ENCODE measurements at places on chromosomes 1 and 21.

DNA sequence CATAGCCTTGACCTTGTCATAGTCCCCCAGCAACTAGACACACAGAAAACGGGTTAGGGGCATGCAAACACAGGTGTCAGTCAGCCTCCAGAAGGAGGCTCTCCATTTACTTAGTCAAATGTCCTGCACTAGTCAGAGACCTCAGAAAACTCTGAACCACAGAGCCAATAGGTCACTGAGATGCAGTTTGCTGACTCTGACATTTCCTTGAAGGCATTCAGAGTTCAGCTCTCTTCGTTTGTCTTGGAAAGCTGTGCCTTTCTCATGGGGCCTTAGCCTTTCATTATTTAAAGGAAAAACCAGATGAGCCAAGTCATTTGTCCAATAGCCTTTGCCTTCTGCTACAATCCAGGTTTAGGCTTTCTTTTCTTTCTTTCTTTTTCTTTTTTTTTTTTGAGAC lies 3.5 kb downstream of the OLFML2B start:
- DNase-seq: no peak

DNA sequence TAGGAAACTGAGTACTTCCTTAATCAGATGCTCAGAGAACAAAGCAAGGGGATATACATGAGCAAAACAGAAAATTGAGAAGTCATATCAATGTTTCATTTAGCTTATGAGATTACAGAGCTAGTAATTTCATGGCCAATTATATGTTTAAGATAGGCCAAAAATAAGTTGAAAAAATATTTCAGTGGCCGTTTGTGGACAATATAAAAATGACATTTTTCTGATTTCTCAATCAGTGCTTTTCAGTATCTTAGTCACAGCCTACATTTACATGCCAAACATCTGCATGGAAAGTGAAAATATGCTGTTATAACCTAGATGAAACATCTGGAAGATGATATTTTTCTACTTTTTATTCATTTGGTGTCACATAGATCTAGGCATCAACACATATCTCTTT lies 192.5 kb downstream of the HLX start:
- DNase-seq: no peak

GRCh38 chr1:34759503-34760357 lies at the start of gene GJB4:
TSS of gene GJB4 (plus strand) at chr1:34759740. CDS start at chr1:34761255, 1,515 bp downstream.
- DNase-seq: no peak

DNA sequence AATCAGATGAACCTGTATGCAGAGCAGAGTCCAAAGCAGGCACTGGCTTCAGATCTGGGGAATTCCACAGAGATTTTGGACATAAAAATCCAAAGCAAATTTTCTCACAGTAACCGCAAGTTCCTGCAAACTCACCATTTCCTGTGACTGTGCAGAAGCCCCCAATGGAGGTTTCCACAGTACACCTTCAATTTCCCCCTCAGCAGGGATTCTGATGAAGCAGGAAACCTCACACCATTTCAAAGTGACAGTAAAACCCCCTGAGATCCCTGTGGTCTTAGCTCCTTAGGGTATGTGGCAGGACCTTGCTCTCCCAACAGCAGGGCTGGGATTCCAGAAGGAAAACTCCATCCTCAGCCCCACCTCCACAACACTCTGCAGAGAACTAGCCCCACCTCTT lies 6.0 kb upstream of the TGFBR3 start:
- no peak for DNase-seq

DNA sequence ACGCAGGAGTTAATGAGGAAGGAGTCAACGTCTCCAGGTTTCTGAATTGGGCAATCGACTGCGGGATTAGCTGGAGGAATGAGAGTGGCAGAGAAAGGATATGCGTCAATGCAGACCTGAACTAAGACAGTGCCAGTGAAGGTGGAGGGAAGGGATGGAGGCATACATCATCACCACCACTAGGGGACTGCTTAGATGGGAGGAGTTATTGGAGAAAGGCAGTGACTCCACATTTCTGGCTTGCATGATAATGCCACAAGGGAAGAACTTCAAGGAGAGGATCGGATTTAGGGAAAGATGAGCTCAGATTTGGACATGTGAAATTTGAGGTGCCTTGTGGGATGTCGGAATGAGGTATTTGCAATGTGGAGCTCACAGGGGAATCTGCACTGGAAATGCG lies 17.5 kb downstream of the VASH2 start:
- no peak for DNase-seq

DNA sequence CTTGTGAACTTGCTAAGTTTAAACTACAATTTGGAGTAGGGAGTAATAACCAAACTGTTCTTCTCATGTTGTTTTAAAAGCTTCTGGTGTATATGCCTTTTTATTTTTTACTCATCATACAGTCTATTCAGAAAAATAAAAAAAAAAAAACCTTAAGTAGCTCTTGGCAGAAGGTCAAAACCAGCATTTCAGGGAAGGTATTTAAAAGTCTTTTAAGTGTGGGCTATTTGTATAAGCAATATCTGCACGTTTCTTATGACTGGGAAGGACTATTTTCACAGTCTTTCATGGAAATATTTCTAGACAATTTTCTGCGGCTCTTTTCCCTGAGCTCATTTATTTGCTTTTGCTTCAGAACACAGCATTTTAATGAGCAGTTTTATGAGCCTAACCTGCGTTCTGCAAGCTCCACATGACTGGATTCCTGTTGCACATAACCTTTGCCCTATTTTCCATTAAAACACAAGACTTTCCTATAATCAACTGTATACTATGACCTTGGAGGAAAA lies 60.9 kb upstream of the C1orf105 start:
- DNase-seq: no peak

DNA sequence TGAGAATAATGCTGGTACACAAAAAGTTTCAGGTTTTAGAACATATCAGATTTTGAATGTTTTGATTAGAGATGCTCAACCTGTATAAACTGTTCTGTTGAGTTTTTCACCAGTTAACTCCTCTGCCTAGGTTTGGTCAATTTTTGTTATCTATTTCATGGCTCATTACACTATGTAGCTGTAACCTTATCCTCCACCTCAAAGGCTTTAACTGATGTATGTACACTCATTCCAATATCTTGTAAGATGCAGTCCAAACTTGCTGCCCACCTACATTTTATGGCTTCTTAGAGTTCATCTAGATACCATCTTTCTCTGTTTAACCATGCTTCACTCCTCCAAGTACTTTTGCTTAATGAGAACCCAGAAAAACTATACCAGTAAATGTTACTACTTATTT lies 107.8 kb downstream of the EIF4G3 start:
- DNase-seq: no peak

GRCh38 chr1:77064246-77064645 lies 155.0 kb downstream of the PIGK start:
- no peak for DNase-seq

- DNase-seq: no peak
These were observed 23.8 kb upstream of the KIAA1614 start for GRCh38 chr1:180888870-180889269.

GRCh38 chr1:204344665-204345355 lies 14.9 kb downstream of the PLEKHA6 start:
- no peak for DNase-seq

DNA sequence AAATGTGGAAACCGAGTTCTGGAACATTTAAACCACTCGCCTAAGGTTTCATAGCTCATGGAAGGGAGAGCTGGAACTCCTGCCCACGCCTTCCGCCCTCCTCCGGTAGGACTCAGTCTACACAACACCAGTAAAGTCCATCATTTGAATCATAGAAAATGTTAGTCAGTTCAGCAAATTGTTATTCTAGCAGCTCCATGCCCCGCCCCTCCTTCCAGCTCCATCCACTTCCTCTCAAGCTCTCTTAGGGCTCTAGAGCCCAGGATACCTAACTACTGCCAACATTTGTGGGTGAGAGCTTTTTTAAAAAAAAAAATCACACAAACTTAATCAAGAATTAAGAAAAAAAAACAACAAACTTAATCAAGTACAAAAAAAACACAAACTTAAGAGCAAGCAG lies 121.8 kb downstream of the TBX15 start:
- no peak for DNase-seq

GRCh38 chr1:64848136-64848535 lies 103.3 kb downstream of the RAVER2 start:
- DNase-seq: no peak

- DNase-seq: no peak
These were observed 589.7 kb downstream of the LMO4 start for GRCh38 chr1:87918398-87918797.

DNA sequence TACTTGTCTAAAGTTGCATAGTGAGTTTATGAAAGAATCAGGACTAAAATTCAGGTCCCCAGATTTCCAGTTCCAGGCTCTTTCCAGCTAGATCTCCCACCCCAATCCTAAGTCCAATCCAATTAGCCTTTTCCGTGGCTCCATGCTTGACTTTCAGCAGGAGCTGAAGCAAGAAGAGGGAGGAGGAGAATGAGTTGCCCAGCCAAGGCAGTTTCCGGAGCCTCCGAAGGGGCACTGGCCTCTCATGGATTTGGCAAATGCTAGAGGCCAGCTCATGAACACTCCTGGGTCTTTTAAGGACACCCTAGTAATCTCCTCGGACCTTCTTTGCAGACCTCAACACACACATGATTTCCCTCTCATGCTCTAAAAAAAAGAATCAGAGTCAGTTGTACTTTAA lies 10.5 kb upstream of the LRRC52 start:
- DNase-seq: no peak

DNA sequence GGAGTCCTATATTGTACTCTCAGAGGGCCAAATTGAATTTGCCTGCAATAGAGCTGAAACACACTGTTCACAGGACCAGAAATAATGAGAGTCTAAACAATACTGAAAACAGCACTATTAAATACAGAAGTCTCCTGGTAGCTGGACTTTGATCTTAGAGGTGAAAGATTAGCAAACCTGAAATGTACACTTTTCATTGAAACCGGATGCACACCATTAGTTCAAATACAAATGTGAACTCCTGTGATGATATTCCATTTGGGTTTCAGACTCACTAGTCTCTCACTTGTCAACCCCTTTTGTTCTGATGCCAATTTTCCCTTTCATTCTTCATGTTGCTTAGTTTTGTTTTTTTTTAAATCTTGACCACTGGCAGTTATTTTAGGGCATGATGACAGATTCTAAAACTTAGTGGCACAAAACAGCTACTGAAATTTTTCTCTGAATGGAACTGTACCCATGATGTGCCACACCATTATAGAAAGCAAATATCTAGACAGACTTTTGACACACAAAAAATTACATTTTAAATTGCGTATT lies 5.9 kb upstream of the TNFSF4 start:
- DNase-seq: no peak

DNA sequence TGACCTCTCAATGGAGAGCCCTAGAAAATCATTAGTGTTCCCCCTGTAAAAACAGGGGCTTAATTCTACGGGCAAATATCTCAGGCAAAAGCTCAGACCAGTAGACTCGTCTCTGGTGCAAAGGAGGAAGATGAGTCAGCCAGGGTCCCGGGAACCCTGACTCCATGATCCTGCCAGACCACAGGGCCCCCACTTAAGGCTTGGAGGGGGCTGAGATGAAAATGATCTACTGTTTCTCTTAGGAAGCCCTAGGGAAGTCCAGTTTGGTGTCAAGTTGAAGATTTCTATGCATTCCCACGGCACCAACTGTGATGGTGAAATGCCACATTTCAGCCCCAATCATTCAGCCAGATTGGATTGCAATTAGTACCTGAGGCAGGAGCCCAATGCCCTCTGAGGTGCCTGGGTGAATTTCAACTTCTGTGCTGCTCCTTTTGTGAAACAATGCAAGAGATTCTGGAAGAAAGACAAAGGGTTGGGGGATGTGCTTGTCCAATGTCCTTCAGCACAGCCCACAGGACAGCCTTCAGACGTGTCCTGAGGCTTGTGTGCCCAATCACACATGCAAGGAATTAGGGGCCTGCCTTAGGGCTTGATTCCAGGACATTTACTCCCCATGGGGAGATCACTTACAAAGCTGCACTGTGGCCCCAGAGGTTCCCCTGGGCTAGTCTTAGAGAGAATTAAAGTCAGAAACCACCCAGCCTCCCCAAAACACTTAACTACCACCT lies 18.1 kb downstream of the NAV1 start:
- DNase-seq: no peak

GRCh38 chr1:204306076-204306475 lies 53.7 kb downstream of the PLEKHA6 start:
- no peak for DNase-seq

- no peak for DNase-seq
These were observed 14.1 kb downstream of the TRAF3IP3 start for GRCh38 chr1:209769971-209770370.

GRCh38 chr21:14088391-14088790 lies 122.4 kb downstream of the LIPI start:
- DNase-seq: no peak

- DNase-seq: no peak
These were observed 13.5 kb downstream of the ZYG11A start for GRCh38 chr1:52856026-52856425.

GRCh38 chr1:101241485-101242225 lies 4.8 kb downstream of the S1PR1 start:
- DNase-seq: no peak

DNA sequence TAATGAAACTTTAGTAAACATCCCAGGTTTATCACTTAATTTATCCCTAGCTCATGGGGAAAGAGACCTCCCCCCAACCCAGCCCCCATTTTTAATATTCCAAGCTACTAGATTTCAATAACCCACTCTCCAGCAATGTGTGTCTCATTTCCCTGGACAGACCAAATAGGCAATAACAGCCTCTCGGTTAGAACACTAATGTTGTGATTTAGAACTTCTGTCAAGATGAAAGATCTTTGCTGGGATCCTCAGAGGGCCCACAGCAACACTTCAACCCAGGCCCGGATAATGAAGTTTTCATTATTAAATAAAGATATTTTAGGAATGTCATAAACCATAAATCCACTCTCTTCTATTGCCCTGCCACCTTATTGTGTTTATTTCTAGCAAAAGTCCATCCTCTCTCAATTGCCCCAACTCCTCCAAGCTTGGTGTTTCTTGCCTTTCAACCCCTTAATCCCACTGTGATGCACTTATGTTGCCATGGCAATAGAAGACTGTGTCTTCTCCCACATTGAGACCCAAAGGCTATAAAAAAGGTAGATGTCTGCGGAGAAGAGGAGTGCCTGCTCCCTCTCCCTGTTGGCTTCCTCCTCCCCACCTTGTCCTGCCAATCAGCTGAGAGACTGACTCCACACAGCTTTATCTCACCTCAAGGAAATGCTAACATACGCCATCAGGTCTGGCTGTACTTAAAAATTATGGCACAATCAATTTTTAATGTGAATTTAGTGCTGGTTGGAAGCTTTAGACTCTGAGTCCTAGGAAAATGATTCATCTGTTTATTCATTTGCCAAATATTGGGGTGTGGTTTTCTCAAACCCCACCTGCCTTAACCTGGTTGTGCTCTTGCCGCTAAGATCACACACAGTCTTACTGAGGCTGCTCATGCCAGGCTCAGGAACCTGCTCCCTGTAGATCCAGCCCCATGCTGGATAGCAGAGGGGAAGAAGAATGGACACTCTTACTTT lies 258.3 kb upstream of the CAMK1G start:
- DNase-seq: no peak

- DNase-seq: no peak
These were observed 105.4 kb downstream of the CENPF start for GRCh38 chr1:214708321-214708955.
